NCI-H1105 treated with DMSO at 0.1 percent for 48 hours (cell line): ENCODE measurements at places on chromosomes 6 and 20.
A peak's percentile ranks its signal among the peaks of the same experiment; 100 is the strongest.

DNA sequence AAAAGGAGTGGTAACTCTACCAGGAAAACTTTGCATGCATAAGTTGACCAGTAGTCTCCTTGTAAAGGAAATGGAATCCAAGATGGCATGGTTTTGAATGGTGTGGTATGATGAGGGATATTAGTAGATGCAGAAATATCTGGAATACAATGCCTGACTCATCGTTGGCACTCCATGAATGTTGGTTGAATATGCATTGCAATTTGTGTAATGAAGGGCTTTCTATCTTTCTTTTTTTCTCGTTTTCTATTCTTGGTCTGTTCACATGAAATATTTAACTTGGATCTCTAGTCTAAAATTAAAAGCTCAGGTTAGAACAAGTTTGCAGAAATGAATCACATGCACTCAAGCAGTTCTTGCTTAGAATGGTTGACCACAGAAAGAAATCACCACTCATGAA lies 277.3 kb upstream of the PRND start:
- DNase-seq = no peak

- no peak for DNase-seq
Measured at GRCh38 chr20:6040958-6041807, 12.7 kb downstream of the LRRN4 start.

DNA sequence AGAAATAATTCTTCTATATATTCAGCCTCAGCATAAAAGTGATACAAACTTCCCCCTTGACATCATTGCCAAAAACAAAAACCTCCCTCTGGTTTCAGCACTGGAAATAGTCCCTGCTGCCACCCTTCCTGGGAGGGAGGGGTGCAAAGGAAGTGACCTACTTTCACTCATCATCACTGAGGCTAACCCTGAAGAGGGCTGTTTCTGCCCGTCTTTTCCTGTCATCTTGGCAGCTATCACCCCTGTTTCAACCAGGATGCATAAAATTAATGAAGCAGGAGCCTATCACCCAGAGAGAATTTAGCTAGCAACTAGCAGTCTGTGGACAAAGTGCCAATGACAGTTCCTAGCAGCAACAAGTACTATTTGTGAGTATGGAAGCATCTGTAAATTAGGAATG lies 397.8 kb downstream of the LAMA2 start:
- no peak for DNase-seq

GRCh38 chr20:31569163-31570020 lies 35.7 kb upstream of the ID1 start:
- peak; percentile 73 for DNase-seq

DNA sequence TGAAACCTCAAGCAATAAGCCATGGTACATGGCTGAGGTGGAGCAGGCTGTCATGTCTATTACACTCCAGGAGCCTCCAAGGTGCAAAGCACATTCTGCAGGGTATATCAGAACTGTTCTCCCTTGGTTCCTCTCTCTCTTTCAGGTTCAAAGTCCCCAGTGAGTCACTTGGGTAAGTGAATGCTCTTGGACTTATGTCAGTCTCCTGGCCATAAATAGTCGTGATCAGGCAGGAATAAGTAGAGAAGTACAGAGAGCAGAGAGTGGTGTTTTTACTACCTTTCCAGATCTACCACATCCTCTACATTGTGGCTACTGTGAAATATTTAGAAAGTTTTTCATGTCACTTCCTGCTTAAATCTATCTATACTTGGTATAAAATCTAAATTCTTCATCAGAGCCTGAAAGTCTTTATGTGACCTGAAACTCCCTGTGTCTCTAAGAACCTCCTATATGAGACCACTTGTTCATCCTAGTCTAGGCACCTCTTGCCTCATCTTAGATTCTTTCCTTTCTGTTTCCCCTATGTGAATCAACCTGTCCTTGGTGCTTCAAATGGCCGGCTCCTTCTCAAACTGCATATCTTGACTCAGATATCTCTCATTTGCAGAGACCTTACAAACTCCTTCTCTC lies 1077.6 kb upstream of the MAP3K7 start:
- DNase-seq = no peak

DNA sequence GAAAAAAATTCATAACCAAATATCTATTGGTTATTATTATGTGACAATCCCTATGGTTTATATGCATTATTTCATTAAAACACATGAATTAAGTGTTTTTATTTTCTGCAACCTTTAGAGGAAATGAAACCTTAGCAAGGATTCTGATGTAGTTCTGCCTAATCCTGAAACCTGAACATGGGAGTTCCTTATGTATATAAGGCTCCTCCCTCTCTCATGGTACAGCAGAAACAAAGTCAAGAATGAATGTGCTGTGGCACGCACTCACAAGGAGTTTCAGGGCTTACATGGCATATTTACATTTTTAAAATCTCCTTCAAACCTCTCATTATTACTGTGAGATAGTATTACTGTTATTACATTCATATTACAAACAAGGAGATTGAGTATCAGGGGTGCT lies 426.4 kb upstream of the CITED2 start:
- DNase-seq = no peak

GRCh38 chr6:56288347-56288746 lies 41.0 kb upstream of the COL21A1 start:
- DNase-seq = peak; percentile 91

DNA sequence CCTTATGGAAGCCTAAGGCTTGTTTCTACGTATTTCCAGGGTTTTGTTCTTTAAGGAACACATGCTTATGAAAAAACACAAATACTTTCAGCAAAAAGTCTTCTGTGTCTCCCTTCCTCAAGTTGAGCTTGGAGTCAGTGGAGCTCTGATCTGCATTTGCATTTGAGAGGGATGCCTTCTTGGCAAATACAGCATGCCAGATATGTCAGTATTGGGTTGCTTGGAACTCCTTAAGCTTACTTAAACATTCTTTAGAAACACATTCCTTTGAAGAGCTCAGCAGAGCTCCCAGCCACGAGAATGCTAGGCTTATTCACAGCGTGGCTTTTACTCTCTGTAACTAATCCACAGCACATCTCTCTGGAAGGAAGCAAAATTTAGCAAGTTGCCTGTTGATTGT lies 68.3 kb downstream of the ANKRD6 start:
- no peak for DNase-seq

DNA sequence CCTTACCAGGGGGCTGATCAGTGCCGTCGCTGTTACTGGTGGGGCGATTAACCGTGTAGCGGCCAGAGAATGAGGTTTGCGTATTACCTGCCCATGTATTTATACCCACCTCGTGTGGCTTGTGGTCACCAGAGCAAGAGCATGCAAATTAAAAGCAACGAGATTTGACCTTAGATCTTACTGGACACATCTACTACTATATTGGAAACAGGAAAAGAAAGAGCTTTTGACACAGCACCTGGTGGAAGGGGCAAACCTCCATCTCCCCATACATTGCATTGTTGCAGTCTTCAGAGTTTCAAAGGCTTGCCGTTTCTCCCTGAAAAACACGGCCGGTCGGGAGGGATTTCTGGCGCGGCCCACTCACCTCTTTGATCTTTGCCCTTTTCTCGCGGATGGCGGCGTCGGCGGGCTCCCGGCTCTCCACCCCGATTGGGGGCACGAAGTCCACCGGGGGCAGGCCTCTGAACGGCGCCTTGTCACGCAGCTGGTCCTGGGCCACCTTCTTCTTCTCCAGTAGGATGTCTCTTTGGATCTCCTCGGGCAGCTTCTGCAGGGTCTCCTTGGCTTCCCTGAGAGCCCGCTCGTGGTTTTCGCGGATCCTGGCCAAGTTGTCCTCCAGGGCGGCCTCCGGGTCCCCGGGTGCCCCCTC lies 1.3 kb downstream of the MAN1A1 start:
- DNase-seq = peak; percentile 39

DNA sequence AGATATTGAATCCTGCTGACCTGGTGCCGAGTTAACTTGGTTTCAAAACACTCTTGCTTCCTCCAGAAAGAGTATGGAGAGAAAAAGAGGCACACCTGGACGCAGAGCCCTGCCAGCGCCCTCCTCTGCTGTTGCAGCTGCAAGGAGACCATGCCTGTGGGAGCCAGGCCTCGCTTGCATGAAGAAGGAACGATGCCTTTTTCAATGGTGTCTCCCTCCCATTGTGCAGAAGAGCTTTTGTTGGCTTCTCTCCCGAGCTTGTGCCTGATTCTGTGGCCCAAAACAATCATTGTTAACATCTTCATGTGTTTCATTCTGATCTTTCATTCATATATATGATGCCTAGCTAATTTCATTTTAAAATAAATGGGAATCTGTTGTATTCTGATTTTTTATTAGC lies 98.1 kb downstream of the FAM120B start:
- no peak for DNase-seq

DNA sequence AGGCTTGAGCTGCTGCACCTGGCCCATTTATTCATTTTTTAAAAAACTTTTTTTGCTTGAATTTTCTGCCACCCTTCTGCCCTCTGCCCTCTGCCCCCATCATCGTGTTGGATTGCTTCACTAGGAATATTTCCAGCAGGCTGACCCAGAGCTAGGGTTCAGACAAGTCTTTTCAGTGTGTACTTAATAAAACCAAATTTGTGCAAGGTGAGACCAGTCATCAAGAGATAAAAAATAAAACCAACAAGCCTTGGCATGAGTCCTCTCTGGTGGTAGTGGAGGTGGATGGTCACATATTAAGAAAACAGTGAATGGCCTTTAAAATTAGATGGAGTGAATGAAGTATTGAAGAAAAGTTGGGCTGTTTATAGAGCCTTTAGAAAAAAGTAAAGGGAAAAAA lies 239.6 kb downstream of the CDKAL1 start:
- no peak for DNase-seq

DNA sequence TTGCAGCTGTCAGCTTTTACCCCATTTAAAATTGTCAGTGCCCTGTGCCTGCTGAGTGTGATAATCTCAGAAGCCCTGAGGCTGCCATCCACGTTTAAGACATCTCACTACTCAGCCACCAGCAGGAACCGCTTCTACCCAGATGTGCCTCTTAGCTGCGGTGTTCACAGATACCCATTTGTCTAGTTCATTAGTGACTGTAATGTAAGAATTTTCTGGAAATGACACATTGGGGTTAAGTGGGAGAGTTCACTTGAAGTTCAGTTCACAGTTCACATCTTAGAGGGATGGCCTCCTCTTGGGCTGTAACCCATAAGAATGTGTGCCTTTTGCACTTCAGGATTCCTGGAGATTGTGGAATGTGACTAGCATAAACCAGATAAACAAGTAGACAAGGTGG lies 477.7 kb downstream of the BTBD3 start:
- DNase-seq = no peak

- DNase-seq = no peak
Measured at GRCh38 chr6:91476000-91476399, 889.1 kb upstream of the MAP3K7 start.

GRCh38 chr20:49878977-49879376 lies 36.4 kb downstream of the SPATA2 start:
- no peak for DNase-seq

GRCh38 chr6:88869263-88870020 lies 94.0 kb downstream of the RNGTT start:
- DNase-seq = peak; percentile 22

- no peak for DNase-seq
Measured at GRCh38 chr6:163729127-163729872, 314.8 kb downstream of the QKI start.
